Naive thymus-derived CD4-positive, alpha-beta T cell (primary cell): ENCODE measurements at places on chromosomes 3 and 15.
A peak's percentile ranks its signal among the peaks of the same experiment; 100 is the strongest.

GRCh38 chr15:100771746-100772145 lies 107.9 kb upstream of the ALDH1A3 start:
- DNase-seq = no peak

- no peak for DNase-seq
Measured at GRCh38 chr3:135853981-135854380, 111.5 kb upstream of the PPP2R3A start.

DNA sequence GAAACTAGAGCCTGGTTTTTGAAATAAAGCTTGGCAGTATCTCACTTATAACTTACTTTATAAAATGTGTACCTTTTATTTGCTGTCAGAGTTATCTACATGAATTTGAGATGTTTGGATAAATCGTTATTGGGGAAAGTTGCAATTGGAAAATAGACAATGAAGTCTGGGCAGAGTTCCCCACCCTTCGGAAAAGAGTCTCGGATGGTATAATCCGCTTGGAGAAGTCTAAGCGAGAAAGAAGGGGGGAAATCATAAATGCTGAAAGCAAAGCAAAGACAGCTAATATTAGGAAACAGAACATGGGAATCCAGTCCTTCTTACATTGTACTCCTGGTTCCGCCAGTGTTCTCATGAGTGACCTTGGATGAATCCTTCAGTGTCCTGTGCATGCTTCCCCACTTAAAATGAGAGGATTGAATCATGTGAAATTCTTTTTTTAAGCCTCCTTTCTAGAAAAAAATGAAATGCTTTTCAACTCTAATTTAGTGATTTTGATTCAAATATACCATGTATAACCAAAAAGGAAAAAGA lies 162.4 kb downstream of the ATG7 start:
- no peak for DNase-seq

- DNase-seq = no peak
Measured at GRCh38 chr15:32977506-32977905, 217.0 kb downstream of the FMN1 start.

- no peak for DNase-seq
Measured at GRCh38 chr3:139423232-139423631, 33.8 kb upstream of the COPB2 start.

DNA sequence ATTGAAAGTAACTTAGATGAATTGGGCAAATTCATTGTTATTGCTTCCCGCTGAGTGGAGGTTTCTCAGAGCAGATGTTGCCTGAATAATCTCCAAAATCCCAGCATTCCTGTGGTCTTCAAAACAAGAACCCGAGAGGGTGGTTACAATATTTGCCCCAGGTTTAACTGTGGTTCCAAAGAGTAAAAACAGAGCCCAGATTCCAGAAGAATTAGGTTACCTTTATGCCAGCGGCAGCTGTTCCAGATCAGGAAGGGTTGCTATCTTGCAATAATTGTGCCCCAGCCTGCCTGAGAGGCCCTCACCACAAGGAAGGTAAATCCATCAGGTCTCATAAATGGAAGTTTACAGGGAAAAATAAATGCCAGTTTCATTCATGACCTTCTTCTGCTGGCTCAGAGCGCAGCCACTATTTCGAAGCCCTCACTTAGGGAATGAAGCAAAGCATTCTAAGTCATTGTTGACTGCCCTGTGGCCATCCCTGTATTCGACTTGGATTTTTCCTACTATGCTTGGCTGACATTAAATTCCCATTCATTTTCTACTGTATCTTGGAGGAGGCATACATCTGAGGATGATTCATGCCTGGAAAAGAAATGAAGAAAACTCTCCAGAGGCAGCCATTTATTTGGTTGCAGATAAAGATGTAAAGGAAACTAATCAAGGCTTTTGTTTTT lies 54.6 kb downstream of the SSUH2 start:
- no peak for DNase-seq

- no peak for DNase-seq
Measured at GRCh38 chr3:30266524-30266923, 339.9 kb upstream of the TGFBR2 start.

- DNase-seq = no peak
Measured at GRCh38 chr3:13713396-13713795, 164.5 kb downstream of the FBLN2 start.

DNA sequence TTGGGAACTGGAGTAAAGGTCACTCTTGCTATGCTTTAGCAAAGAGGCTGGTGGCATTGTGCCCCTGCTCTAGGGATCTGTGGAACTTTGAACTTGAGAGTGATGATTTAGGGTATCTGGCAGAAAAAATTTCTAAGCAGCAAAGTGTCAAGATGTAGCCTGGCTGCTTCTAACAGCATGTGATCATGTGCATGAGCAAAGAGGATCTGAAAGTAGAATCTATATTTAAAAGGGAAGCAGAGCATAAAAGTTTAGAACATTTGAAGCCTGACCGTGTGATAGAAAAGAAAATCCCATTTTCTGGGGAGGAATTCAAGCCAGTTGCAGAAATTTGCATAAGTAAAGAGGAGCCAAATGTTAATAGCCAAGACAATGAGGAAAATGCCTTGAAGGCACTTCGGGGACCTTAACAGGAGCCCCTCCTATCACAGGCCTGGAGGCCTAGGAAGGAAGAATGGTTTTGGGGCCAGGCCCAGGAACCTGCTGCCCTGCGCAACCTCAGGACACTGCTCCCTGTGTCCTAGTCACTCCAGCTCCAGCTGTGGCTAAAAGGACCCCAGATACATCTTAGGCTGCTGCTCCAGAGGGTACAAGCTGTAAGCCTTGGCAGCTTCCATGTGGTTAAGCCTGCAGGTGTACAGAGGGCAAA lies 212.2 kb upstream of the LINGO1 start:
- no peak for DNase-seq

- no peak for DNase-seq
Measured at GRCh38 chr3:189466004-189466403, 165.2 kb upstream of the TP63 start.

- DNase-seq = no peak
Measured at GRCh38 chr3:69881756-69882428, 117.6 kb upstream of the SAMMSON start.

DNA sequence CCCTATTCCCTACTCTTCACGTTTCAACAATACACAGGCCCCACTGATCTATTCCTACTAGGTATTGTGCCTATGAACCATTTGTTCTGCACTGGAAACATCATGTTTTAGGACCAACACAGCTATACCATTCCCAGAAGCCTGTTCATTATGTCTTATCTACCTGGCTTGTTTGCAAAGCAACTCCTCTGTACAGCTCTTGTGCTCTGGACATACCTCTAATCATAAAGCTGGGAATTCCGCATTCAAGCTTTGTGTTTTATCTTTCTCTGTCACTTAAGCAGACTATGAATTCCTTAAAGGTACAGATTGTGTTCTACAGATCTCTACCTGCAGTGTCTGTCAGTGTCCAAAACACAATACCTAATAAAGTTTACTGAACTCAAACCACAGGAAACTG lies 87.5 kb upstream of the CSPG5 start:
- DNase-seq = no peak

- no peak for DNase-seq
Measured at GRCh38 chr3:138081371-138082084, 33.9 kb downstream of the DZIP1L start.

DNA sequence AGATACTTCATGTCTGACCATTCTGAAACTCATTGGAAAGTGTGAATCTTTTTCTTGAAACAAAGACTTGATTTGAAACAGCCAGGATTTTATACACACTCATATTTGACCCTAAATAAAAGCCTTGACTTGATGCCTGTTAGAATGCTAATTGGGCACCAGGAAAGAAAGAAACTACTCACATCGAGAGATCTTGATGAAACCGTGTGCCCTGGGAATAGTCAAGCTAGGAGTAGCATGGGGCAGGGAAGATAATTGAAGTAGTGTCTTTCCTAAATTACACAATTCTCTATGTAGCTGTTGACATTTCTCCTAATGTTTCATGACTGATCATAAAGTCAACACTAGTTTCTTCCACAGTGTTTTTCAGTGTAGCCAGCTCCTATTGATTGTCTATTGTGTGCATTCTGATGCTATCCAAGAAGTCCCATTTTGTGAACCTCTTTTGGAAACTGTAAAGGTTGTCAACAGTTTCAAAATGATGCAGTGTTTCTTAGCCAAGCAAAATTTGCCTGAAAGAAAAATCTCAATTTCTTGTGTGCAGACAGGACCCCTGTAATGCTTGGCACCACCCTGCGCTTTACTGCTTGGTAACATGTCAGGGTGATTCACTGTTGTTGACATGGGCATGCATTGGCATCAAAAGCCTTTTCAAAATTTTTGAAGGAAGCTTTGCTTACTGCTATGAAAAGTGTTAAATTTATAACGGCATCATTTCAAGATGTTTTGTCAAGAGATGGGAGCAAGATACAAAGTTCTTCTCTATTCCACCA lies 52.5 kb upstream of the OTOL1 start:
- DNase-seq = no peak

- DNase-seq = no peak
Measured at GRCh38 chr3:112818289-112818688, 28.4 kb downstream of the CD200R1L start.

GRCh38 chr15:90432253-90432652 lies 44.2 kb downstream of the IQGAP1 start:
- no peak for DNase-seq

DNA sequence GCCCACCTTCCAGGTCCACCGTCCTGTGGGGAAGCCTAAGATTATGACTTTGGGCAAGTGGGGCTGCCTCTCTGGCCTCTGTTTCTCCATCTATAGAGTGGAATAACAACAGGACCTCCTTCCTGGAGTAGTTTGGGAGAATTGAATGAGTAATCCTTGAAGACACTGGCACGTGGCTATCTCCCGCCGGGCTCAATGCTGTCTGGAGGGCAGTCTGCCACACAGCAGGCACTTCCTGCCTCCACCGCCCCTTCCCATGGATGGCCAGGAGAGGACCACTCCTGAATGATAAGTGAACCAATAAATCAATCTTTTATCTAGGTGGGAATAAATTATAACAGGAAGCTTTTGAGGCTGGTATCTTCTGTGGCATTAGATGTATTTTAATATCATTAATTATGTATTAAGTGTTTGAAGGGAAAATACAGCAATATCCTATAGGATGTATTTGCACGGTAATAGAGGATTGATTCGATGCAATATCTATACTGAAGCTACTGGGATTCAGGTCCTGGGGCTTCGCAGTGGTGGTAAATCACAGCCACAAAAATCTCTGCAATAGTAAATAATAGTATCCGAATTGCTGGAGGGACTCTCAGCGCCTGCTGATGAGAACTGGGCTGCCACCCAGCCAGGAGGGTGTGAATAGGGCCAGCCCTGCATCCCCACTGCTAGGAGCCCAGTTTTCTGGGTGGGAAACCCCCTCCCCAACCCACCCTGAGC lies 15.9 kb downstream of the MEGF11 start:
- no peak for DNase-seq

DNA sequence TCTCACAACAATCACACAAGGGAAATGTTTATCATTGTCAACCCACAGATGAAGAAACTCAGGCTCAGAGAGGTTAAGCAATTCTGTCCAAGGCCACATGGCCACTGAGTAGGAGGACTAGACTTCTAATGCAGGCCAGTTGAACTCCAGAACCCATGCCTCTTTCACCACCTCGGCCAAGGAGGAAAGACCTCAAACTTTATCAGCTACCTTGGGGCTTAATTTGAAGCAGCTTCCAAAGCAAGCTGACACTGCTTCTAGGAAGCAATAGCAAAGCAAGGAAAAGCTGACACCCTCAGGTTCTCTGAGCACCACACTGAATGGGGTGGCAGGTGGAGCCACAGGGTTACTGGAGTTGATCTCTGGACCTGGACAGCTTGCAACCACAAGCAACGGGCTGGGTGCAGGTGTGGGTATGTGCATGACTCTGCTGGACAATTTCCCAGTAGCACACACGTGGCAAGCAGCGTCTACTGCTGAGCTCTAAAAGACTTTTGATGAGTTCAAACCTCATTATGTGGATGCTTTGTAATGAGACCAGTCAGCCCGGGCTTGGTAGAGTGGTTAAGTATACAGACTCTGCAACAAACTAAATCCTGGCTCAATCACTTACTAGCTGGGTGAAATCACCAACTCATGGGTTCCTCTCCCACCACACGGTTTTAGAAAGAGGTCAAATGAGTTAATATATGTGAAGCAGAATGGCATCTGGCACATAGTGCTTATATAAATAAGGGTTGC lies 23.1 kb downstream of the CCNL1 start:
- DNase-seq = no peak

DNA sequence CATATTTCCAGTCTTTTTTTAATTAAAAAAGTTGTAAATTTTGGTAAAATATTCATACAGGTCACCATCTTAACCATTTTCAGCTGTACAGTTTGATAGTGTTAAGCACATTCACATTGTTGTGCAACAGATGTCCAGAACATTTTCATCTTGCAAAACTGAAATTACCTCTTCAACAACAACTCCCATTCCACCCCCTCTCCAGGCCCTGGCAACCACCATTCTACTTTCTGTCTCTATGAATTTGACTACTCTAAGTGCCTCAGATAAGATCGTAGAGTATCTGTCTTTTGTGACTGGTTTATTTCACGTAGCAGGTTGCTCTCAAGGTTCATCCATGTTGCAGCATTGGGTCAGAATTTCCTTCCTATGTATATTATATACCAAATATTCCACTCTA lies 76.0 kb downstream of the SLCO3A1 start:
- no peak for DNase-seq

- no peak for DNase-seq
Measured at GRCh38 chr3:197196192-197196591, 102.2 kb downstream of the DLG1 start.

DNA sequence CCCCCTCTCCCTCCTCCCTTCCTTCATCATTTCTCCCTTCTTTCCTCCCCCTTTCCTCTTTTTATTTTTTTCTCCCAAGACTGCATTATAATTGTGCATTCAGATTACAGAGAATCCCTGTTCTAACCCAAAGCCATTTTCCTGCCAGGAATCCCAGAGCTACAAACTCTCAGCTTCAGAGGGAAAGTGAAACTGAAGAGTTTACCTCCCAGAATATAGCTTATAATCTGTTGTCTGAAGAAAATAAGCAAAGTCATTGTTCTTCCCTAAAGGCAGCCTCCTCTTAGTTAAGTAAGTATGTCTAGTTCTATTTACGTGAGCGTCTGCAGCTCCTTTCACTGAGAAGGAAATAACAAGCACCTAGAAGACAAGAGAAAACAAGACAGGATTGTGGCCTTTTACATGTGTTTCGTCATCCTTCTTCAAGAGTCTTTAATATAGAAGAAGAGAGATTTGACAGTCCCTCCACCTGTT lies 97.2 kb downstream of the CHST2 start:
- DNase-seq = peak; percentile 44

GRCh38 chr3:117616227-117616626 lies 906.6 kb downstream of the TUSC7 start:
- DNase-seq = no peak

DNA sequence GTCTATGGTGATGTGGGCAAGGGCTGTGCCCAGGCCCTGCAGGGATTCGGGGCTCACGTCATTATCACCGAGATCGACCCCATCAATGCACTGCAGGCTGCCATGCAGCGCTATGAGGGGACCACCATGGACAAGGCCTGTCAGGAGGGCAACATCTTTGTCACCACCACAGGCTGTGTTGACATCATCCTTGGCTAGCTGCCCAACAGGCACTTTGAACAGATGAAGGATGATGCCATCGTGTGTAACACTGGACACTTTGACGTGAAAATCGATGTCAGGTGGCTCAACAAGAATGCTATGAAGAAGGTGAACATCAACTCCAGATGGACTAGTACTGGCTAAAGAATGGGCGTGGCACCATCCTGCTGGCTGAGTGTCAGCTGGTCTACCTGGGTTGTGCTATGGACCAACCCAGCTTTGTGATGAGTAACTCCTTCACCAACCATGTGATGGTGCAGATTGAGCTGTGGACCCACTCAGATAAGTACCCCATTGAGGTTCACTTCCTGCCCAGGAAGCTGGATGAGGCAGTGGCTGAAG lies 6.1 kb upstream of the USP8 start:
- no peak for DNase-seq

- no peak for DNase-seq
Measured at GRCh38 chr3:142022381-142022780, 127.0 kb downstream of the TFDP2 start.
